ENCODE measurements at places on chromosomes 16 and 17.

GRCh38 chr17:72400863-72401262 lies 280.0 kb downstream of the SOX9 start:
- DNase-seq: no peak

DNA sequence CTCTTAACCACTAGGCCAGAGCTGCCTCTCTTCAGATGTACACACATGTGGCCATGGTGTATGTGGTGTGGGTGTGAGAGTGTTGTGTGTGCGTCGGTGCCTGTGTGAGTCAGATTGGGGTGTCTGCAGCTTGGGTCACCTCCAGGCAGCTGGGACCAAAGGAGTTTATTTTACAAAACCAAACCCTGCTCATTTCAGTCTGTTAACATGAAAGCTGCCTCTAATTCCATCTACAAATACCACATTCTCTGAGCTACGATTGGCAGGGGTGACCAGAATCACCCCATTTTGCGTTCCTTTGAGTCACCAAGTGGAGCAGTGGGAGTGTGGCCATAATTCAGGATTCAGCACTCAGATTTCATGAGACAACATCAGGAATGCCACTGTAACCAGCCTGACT lies 105.3 kb downstream of the IRX5 start:
- no peak for DNase-seq

DNA sequence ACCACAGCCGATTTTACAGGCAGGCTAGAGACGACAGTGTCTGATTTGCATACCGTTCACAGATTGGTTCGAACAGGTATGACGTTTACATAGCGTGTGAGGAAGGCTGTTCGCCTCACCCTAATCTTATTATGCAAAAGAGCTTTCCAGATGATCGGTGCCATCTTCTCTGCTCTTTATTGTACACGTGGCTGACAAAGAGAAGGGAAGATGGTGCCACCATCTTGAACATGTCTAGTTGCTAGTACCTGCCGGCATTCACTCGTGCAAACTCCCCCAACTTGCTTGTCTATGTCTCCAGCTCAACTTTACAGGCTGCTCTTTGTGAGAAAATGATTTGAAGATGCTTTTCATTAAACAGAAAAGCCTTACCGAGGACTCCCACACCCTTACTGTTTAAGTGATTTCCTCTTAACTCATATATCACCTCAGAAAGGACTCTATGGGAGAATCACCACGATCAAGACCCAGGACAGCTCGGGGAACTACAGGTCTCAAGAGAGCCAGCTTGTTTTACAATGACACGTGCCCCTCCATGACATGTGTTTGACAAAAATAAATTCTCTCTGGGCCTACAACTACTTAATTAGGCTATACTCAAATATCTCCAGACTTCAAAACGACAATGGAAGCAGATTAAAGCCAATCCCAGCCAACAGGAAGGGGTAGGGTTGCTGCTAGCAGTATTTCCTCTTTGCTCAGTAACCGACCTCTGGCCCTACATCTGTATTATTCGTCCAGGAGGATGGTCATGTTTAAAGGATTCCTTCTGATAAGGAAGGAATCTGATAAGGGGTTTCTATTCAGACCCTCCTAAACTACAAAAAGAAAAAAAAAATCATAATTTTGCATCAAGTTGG lies 480.6 kb downstream of the TMEM114 start:
- no peak for DNase-seq

DNA sequence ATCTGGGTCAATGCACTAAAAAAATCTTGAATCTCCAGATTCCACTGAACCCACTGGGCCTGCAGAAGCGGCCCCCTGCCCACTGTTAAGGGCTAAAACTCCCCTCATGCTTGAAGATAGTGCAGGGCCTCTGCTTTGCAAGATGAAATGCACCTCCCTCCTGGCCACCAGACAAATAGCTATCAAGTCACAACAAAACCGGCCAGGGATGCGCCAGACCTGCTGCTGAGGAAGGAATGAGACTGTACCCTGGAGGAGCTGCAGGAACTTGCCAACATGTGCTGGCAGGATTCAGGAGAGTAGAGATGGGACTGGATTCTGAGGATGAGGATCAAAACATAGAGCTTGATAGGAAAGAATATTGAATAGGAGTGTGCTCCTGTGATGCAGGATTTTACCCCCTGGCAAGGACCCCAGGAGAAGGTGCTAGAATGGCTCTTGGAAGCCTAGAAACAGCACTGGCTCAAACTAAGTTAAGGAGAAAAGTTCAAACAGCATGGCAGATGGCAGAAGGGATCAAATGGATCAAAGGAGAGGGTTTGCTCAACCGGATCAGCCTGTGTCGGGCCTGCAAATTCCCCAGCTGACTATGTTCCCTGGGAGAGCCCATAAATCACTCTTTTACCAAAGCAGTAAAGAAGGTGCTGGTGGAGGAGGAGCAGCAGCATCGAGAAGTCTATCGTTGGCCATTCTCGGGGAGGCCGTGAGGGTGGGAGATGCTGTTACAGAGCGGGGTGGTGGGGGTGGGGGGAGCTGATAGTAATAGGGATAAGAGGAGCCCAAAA lies 27.2 kb upstream of the XYLT2 start:
- DNase-seq: no peak

GRCh38 chr17:4786106-4786511 lies at the start of gene VMO1:
Gene VMO1, minus strand, starts transcription at chr17:4786364. Its CDS starts 12 bp downstream, at chr17:4786352.
- DNase-seq: no peak

DNA sequence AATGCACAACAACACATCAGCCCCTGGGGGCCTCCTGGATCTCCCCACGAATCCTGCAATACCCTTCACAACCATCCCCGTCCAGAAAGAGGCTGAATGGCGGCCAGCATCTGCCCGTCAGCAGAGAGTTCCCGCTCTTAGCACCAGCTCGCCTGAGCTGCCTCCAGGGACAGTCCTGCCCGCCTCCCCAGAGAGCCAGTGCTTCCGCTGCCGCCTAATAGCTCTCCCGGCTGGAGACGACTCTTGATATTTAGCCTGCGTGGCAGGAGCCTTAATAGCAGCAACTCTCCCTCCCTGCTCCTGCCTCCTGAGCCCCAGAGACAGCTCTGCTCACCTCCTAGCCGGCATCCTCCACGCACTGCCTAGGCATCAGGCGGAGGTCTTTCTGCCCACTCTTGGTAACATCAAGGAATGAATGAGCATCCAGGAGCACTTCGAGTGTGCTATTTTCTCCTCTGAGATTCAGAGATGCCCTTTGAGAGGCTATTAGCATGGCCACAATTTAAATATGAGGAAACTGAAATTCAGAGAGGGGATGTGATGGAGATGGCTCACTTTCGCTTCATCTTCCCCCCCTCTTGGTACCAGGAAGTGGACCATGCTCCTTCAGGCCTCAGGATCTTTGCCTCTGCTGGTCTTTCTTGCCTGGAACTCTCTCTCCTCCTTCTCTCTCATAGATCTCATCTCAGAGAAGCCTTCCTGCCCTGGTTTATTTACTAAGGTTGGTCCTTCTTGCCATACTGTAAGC lies 67.9 kb downstream of the RAI1 start:
- no peak for DNase-seq

DNA sequence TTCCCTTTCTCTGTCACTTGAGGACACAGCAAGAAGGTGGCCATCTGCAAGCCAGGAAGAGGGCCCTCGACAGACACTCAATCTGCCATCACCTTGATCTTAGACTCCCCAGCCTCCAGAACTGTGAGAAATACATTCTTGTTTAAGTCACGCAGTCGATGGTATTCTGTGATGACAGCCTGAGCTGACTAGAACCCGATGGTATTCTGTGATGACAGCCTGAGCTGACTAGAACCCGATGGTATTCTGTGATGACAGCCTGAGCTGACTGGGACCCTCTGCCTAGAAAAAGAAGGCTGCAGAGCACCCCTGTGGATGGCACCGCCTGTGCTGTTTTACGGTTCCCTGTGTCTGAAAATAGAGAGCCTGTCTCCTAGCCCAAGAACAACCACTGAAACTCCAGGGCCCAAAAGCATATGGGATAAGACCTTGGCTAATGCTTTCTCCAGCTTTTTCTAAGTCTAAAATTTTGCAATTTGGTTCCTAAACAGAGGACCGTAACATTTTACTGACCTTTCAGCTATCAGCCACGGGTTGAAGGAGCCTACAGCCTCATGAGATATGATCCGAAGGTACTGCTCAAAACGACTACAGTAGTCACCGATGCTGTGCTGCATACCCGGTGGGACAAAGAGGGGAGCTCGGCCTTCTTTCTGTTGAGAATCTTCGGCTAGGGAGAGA lies 33.1 kb upstream of the PITPNM3 start:
- DNase-seq: no peak

GRCh38 chr16:65377195-65377594 lies 255.3 kb upstream of the CDH11 start:
- DNase-seq: no peak

GRCh38 chr16:83806036-83806435 lies 1.7 kb upstream of the HSBP1 start:
- DNase-seq: no peak

DNA sequence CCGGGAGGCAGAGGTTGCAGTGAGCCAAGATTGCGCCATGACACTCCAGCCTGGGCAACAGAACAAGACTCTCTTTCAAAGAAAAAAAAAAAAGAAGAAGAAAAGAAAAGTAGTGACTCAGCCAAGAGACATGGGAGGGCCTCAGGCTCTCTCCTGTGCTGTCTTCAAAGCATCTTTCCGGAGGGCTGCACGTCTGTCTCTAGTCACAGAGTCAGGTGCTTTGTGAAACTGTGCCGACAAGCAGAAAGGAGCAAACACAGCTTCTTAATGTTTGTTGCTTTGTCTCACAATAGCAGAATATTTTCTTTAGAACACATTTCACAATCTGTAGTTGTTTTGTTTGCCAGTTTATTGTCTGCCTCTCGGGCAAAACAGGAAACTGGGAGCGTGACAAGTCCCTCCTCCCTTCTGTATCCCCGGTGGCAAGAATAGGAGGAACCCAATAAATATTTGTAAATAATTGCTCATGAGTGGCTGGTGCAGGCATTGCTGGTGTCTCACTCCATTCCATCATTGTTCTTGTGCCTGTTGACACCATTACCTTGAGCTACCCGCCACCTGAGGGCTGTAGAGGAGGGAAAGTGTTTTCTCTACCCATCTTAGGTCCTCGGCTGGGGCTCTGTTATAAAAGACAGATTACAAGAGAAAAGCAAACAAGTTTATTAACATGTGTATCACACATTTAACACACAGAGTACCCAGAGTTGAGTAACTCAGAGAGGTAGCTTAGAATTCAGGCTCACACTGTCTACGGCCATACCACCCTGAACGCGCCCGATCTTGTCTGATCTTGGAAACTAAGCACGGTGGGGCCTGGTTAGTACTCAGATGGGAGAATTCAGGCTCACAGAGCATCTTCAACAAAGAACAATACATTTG lies 5.5 kb downstream of the GAST start:
- DNase-seq: no peak

- no peak for DNase-seq
These were observed 16.3 kb downstream of the USP31 start for GRCh38 chr16:23132775-23133463.

GRCh38 chr17:13420878-13421277 lies 180.9 kb downstream of the HS3ST3A1 start:
- DNase-seq: peak; percentile 79

- no peak for DNase-seq
These were observed 21.4 kb upstream of the ABR start for GRCh38 chr17:1201132-1201702.

DNA sequence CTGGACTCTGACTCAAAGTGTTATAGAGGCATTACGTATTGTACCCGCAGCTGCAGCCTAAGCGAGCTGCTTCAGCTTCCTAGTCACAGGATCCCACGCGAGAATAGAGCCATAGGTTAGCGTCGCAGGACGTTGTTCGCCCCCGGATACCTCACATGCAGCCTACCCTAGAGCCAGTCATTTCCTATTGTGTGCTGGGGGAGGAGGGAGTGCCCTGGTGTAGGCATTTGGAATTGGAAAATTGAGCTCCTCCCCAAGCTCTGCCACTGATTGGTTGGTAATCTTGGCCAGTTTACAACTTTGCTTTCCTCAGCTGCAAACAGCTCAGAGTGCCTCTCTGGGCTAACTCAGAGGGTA lies 530 bp downstream of the NAA60 start:
- DNase-seq: peak; percentile 17

DNA sequence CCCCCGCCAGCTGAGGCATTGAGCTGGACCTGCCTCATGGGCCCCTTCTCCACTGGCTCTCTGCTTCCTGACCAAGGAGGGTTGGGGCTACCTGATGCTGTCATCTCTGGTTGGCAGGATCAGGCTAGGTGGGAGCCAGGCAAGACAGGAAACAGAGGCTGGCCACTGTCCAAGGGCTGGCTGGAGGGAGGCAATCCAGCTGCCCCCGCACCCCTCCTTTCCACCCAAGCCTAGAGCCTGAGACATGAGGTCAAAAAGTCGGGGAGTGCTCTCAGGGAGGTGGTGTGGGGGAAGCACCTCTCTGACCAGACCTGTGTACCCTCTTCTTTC lies 14.5 kb downstream of the NGFR start:
- DNase-seq: no peak

- peak; percentile 32 for DNase-seq
These were observed 258.4 kb upstream of the SDK2 start for GRCh38 chr17:73902416-73903181.

- DNase-seq: peak; percentile 66
These were observed at the start of gene MCRIP2 for GRCh38 chr16:641326-642188. Gene MCRIP2, plus strand, starts transcription at chr16:641828. Its CDS starts 164 bp downstream, at chr16:641992.

DNA sequence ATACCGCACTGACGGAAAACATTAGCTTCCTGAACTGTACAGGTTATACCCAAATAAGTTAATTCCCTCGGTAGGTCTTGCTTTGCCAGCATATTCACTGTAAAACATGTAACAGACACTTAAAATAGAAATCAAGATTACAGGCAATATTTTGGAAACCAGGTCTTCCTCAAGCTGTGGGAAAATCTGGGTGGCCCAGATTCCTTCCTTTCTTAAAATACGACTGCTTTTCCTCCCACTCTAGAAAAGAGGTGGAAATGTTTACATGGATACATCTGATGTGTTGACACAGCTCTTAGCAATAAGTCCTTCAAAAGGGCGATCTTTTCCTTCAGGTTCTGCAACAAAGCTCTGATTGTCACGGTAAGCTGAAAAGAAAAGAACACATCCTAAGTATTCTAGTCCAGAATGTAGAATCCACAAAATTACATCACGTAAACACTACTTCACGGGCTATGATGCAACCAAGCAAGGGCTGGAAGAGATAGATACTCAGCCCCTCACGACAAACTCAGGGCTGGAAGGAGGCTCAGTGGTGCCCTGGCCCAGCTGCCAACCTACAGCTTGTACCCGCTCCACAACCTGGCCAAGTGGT lies 18.4 kb downstream of the STX8 start:
- DNase-seq: no peak

Measured in NCI-H2029 (cell line).